ENCODE measurements at places on chromosomes 13 and 19. TPM values are rescaled to one million over a fixed set of nuclear protein-coding genes. Genes with fewer than 3 reads are reported as not detected.

DNA sequence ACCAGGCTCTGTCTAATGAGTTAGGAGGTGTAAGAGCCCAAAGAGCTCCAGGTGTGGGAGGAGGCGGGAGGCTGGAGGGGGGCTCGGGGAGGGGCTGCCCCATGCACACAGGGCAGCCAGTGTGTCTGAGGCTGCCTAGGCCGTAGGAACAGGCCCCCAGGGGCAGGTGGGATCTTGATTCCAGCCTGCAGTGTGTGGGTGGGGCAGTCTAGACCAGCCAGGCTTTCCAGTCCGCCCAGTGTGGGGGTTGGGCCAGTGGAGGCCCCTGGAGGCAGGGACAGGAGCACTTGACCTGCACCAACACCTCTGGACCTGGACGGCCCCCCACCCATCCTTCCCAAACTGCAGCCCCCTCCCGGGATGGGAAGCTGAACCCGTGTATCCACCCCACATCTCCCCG is 5.4 kb upstream of the CAMSAP3 start:
- no peak for DNase-seq

DNA sequence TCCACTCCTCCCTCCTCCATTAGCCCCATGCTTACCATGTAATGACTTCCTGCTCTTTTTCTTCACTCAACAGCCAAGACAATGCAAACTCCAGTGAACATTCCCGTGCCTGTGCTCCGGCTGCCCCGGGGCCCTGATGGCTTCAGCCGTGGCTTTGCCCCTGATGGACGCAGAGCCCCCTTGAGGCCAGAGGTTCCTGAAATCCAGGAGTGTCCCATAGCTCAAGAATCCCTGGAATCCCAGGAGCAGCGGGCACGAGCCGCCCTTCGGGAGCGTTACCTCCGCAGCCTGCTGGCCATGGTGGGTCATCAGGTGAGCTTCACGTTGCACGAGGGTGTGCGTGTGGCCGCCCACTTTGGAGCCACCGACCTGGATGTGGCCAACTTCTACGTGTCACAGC is 2.9 kb upstream of the PPP1R37 start:
- no peak for DNase-seq

FFAR2 gene
- total RNA-seq, result not detected

LRFN3 gene
- 6.0 TPM for total RNA-seq

DNA sequence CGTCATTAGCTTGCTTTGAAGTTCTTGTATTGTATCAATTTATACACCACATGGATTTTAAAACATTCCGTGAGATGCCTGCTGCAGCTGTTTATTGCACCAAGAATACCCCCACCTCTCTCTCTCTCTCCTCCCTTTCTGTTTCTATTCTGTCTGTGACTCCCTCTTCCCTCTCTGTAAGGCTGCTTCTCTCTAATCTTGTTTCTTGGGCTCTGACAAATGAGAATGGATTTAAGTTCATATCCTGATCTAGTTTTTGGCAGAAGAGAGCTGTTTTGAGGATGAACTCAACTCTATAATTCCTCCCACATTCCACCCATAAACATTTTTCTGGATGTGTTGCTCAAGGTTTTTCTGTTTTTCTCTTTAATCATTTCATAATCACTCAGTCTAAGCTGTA is 144.3 kb upstream of the FRY start:
- DNase-seq, result no peak

ZNF878 gene
- total RNA-seq, result 1.0 TPM

- no peak for DNase-seq
These were observed at the start of gene ZNF841 for GRCh38 chr19:52095172-52096014. ZNF841 (minus strand) TSS chr19:52095765; CDS start chr19:52084801, 10,964 bp downstream.

IZUMO2 gene
- not detected for total RNA-seq

MYO9B gene
- total RNA-seq, result 144 TPM

DNA sequence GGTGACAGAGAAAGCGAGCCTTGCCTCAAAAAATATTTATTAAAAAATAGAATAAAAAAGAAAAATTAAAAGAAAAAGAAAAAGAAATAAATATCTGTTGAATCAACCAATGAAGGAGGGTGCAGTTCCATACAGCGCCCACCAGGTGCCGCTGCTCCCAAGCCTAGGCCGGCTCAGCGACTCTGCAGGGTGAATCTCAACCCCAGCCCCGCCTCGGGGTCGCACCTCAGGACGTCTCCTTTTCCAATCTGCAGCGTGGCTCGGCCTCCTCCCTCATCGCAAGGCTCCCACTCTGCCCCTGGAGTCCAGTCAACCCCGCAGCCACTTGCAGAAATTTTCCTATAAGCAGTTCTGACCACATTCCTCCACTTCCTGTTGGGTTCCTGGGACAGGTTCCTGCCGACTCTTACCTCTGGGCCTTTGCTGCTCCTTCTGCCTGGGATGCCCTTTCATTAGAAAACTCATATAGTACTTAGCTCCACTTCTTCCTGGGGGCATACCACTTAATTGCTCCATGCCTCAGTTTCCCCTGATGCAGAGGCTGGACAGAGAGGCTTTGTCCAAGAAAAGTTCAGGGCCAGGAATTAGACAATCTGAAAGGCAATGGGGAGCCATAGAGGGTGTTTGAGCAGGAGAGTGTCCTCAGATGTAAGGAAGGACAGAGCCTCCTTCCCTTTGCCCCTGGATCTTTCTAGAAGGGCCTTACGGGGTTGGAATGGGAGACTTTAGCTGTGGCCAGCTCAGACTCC is 24.3 kb downstream of the NFILZ start:
- peak; percentile 71 for DNase-seq

DNA sequence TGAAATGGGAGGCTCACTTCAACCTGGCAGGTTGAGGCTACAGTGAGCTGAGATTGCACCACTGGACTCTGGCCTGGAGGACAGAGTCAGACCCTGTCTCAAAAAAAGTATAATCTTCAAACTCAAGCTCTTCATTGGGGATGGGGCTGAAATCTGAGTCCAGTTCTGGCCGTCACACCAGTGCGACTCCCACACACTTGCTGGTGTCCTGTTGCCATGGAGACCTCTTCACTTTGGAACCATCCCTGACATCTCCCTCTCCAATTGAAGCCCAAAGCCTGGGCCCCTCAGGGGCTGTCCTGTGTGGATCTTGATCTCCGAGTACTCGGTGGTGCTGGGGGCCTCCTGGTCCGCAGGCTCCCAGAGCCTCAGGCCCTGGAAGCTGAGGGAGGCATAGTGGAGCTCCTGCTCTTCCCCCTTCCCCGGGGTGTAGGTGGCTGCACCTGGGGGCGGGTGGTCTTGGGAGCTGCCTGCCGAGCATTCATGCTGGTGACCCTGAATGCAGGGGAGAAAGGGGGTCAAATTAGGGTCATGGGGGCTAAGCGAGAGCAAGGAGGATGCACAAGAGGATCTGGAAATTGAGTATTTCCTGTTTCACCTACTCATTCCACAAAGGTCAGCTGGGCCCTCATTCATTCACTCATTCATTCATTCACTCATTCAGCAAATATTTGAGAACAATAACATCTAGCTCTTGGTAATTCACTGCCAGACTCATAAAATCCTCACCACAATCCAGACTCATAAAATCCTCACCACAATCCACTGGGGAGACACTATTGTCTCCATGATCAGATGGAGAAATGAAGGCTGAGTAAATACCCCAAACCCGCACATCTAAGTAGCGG is 11.0 kb downstream of the SIGLEC11 start:
- DNase-seq, result no peak

DNA sequence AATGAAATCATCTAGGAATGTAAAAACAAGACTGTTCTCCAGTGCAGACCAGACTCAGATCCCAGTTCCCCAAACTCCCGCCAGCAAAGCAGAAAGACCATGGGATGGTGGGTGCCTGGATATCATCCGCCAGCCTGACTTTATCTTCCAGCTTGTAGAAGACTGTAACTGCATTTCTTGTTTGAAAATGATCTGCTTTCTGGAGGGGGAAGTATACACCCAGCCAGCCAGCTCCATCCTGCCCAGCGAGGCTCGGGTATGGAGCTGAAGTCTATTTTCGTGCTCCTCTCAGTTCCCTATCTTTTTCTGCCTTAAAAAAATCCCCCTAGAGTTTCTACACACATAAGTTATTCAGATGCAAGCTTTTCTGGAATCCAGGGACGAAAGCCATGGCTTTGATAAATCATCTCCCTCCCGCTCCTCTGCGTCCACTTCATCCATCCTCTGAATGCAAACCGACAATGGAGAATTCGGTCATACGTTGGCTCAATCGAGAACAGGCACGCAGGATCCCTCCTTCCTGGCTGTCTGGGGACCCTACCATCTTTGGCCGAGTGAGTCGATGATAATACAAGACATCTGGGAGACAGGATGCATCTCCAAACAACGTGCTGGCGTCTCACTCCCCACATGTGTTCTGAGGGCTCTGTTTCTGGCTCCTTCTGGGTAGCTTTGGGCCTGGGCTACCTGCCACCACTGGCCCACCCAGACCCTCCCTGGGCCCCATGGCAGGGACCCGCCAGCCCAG is 31.2 kb downstream of the CEBPG start:
- no peak for DNase-seq

RPS15 gene
- total RNA-seq, result 1,654 TPM

MAMSTR gene
- total RNA-seq, result 1.8 TPM

DNA sequence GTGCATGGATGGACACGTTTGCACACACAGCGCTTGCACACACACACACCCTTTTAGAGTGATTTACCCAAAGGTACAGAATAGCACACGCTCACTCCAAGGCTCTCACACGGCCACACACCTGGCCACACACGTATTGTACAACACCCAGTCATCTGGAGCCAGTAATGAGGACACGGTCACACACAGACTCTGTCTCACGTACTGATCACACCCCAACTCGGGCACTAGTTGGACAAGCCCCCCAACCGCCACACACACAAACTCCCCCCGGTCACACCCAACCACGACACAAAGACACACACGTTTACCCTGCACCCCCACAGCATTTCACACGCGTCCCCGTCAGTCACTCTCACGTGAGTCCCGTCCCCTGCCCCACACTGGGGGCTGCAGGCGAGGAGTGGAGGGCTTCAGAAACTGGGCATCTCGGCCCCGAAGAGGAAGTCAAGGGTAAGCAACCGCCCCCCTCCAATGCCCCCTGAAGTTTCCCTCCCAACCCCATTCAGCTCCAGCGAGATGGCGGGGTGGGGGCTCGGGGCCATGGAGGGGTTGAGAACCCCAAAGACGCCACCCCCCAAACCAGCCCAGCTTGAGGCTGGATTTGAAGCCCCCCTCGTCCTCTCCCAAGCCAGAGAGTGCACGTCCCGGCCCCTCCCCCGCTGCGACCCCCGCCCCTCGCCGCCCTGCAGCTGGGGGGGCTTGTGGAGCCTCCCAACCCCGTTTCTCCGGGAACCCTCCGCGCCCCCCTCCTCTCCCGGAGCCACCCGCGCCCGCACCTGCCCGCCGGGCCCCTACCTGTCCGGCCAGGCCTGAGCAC is 599 bp downstream of the OLFM2 start:
- no peak for DNase-seq

GADD45B gene
- total RNA-seq, result 40.5 TPM

GRCh38 chr13:74570834-74571233 is 436.6 kb upstream of the KLF12 start:
- no peak for DNase-seq

LAIR1 gene
- 3.9 TPM for total RNA-seq

PRODH2 gene
- not detected for total RNA-seq

DNA sequence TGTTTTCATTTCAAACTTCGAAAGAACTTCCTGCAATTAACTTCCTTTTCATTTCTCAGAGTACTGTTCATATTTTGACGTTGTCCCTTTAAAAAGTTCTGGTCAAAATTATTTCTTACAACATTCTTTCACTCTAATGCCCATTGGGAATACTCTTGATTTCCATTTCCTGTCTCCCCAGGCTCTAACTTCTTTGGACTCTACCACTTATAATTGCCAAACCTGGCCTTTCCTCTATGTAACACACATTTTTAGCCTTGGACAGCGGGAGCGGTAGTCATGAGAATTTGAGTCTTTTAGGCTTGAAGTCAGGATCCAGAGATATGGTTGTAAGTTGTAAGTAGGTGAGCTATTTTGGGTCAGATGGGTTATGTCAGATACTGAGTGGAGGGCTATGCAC is 163.5 kb upstream of the SPRY2 start:
- DNase-seq, result no peak

DNA sequence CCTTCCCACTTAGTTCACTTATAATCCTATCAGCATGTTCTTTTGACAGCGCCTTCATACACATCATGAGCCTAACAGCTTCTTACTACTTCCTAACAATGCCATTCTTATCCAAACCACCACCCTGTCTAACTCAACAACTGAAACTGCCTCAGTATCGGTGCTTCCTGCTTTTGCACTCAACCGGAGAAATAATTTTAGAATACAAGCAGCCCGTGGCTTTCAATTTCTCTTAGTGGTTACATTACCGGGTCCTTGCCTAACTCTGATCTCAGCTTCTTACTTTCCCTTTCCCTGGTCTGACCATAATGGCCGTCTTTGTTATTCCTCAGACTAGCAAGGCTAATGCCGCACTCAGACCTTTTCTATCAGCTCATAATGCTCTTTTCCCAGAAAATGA is 17.0 kb downstream of the ZFP82 start:
- DNase-seq, result no peak

DNA sequence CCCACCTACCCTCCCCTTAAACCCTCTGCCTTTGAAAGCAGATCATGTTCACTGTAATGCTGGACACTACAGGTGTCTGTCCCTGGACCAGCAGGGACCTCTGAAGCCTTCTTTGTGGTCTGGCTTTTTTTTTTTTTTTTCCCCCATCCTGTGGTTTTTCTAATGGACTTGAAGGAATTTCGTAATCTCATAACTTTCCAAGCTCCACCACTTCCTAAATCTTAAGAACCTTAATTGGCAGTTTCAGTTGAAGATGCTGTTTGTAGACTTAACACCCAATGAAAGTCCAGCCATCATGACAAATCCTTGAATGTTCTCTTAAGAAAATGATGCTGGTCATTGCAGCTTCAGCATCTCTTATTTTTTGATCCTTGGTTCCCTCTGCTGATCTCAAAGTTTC is 45.0 kb upstream of the LRCH1 start:
- no peak for DNase-seq

ZNF793 gene
- 0.53 TPM for total RNA-seq

COLGALT1 gene
- 57.2 TPM for total RNA-seq

CGB2 gene
- total RNA-seq, result not detected

- DNase-seq, result no peak
These were observed 33.4 kb upstream of the GPR183 start for GRCh38 chr13:99340638-99341037.

FAM216B gene
- total RNA-seq, result not detected

DNA sequence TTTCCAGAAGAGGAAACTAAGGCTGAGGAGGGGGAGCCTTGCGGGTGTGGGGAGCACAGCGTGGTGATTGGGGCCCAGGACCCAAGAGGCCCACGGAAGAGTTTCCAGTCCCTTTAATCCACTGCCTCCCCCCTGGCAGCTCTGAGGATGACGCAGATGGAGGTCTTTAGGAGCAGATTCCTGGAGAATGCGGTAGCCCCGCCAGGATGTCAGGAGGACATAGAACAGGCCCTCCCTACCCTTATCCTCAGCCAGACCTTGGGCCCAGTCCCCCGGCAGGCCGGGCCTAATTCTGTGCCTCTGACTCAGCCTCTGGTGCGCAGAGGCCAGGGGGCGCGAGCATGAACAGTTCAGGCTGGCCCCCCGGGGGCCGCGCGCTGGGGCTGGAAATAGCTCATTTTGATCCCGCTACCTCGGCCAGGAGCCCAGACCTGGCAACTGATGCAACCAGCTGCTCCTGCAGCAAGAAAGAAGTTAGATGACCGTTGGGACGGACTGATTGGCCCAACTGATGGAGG is 461 bp upstream of the HSPB6 start:
- no peak for DNase-seq

KDELR1 gene
- total RNA-seq, result 63.8 TPM

MCF2L gene
- total RNA-seq, result 12.8 TPM
